ENCODE measurements at places on chromosomes 16 and 17.
A peak's percentile ranks its signal among the peaks of the same experiment; 100 is the strongest.

DNA sequence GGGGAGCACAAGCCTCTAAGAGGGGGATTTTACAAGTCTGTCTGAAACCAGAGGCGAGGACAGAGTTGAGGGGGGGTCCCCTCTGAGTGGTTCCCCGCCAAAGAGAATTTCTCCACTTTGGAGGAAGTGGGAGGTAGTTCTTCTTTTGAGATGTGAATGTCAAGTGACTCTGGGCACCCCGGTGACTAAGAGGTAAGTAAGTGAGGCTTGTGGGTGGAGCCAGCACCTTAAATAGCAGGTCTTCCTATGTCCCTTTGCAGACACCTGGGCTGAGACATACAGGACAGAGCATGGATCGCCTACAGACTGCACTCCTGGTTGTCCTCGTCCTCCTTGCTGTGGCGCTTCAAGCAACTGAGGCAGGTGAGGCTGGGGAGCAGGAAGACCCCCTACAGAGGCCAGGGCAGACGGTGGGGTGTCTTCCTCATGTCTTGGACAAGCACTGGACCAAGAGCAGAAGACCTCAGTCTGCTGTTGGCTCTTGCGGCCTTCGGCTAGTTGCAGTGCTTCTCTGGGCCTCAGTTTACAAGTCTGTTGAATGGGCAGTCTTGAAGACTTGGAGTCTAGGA lies at the start of gene CCL22:
Gene CCL22 (plus strand): TSS at position 257 of the 569 bp plus-strand sequence. CDS start 34 bp downstream, at position 291.
- DNase-seq: peak; percentile 44

DNA sequence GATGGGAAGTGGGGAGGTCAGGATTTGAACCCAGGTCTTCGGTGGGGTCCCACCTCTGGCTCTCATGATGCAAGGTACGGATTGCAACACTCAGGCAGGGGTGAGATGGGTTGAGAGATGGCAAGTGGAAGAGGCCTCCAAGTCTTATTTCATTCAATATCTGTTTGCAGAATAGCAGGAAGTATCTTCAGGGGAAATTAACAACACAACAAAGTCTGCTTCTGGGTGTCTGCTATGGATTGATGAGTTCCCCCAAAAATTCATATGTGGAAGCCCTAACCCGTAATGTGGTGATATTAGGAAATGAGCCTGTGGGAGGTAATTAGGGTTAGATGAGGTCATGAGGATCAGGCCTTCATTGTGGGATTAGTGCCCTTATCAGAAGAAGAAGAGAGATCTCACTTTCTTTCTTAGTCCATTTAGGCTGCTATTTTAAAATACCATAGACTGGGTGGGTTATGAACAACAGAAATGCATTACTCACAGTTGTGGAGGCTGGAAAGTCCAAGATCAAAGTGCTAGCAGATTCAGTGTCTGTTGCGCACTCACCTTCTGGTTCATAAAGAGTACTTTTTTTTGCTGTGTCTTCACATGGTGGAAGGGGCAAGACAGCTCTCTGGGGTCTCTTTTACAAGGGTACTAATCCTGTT lies 4.4 kb upstream of the CD300H start:
- DNase-seq: no peak

DNA sequence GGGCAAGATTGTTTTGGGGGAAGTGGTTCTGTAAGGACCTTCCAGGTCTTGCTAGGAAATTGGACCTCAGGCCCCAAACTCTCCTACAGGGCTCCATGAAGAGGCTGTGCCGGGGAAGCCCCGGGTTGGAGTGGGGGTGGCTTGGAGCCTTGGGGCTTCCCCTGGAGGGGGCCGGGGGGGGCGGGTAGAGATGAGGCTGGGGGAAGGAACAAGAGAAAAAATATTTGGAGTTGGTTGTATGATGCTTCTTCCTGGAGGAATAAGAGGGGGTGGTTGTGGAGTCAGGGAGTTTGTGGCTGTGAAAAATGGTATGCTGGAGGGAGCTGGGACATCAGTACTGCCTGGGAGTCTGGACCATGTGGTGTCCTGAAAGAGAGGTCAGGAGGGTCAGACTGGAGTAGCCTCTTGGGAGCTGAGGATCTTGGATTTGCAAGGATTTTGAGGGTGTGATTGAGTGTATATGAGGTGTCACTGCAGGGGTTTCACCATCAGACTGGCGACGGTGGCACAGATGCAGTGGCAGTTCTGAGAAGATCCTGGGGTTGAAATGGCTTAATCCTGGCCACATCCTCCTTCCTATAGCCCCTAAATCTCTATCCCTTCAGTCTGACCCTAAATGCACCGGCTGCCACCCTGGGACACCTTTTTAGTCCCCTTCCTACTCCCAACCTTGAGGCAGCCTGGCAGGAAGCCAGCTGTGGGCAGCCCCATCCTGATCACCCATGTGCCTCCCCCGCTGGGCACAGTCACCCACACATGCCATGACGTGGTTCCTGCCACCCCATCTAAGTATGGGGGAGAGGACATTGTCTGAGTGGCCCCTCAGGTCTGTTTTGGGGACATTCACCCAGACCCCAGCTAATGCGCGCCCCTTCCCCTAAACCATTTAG lies 10.9 kb downstream of the RARA start:
- no peak for DNase-seq

- no peak for DNase-seq
Observed at GRCh38 chr17:34166352-34166751, 88.7 kb upstream of the CCL2 start.

GRCh38 chr16:11400076-11400475 lies 54.8 kb downstream of the RMI2 start:
- DNase-seq: no peak

- DNase-seq: peak; percentile 32
Observed at GRCh38 chr17:68613739-68614298, 12.7 kb upstream of the FAM20A start.

DNA sequence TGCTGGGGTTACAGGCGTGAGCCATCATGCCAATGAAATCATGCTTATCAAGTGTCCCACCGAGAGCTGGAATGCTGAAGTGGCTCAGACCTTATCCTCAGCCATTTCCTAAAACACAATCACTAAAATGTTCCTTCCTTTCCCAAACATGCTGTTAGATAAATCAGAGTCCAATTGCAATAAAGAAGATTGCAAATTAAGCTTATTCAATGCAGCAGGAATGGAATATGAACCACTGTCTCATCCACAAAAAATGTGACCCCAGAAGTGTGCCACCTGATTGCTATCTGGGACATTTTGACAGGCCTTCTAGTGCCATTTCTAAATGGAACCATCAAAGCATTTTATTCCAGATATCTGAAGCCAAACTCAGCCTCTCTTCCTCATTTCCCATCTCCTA lies 205.5 kb upstream of the CDH11 start:
- DNase-seq: no peak

DNA sequence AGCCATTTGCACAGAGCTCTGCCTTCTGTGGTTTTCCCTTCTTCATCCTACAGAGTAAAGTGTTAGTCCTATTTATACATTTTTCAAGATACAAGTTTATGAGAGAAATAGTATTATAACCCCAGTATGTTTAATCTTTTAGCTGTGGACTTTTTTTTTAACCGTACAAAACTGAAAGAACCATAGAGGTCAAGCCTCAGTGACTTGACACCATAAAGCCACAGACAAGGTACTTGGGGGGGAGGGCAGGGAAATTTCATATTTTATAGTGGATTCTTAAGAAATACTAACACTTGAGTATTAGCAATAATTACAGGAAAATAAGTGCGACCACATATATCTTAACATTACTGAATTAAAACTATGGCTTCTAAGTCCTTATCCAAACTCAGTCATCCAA lies 17.0 kb upstream of the RAB11FIP4 start:
- no peak for DNase-seq

GRCh38 chr17:11882716-11883115 lies 114.6 kb downstream of the ZNF18 start:
- no peak for DNase-seq

DNA sequence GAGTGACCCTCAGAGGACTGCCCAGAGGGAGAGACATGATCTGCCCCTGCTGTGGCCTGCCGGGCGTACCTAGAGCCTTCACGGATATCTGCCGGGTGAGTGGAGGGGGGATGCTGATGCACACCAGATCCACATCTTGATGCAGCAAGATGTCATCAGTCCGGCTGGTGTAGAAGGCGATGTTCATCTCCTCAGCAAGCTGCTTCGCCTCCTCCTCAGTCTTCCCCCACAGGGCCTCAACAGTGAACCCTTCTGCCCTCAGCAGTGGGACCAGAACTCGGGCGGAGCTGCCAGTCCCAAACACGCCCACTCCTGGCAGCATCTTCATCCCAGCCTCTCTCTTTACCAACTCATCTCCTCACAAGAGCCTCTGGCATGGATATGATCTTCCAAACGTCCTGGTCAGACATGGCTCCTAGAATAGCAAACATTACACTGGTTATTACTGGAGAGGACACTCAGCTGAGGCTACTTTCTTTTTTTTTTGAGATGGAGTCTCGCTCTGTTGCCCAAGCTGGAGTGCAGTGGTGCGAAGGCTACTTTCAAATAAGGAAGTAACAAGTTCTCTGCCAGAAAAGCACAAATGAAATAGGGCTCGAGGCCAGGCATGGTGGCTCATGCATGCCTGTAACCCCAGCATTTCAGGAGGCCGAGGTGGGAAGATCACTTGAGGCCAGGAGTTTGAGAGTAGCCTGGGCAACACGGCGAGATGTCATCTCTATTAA lies 18.9 kb downstream of the C16orf86 start:
- no peak for DNase-seq

DNA sequence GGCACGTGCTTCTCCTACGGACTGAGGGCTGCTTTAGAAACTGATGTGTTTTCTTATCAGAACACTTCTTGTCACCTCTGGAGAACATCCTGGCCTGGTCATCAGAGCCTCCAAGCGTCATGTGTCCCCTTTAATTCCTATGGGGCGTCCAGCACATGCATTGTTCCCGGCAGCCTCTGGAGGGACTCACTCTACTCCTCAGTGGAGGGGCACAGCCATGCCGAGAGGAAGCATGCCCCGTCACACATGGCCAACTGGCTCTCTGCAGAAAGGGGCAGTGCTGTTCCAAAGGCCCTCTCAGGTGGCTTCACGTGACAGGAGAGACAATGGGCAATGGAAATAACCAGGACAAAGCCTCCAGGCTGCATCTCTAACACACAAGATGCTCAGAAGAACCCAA lies 31.8 kb downstream of the CDRT15L2 start:
- no peak for DNase-seq

DNA sequence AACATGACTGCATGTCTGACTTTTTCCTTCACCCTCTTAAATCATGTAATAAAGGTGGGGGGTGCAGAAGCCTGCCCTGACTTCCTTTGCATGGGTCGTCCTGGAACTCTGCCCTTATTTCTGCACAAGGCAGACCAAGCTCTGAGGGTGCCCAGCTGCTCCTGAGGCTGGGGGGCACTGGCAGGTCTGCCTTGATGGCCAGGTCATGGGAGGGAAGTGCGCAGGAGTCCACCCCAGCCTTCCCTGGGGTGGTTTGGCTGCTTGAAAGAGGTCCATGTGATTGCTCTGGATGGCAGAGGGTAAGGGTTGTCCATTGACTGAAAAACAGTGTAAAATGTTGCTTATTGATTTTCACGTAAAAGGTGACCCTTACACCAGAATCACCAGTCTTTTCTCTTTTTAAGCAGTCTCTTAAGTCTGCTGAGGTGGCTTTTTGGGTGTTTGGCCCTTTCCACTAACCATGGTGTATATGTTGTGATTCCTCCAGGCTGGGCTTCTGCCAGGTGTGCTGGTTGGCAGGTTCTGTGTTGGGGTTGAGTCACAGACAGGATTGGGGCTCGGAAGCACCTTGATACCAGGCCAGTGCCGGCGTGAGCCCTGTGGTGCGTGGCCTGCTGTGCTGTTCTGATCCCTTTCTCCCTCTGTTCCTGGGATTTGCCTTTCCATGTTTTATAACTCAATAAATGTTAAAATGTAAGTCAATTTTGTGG lies 19.4 kb downstream of the DHX38 start:
- DNase-seq: no peak

- DNase-seq: peak; percentile 49
Observed at GRCh38 chr17:6639586-6640535, 650 bp downstream of the KIAA0753 start.

DNA sequence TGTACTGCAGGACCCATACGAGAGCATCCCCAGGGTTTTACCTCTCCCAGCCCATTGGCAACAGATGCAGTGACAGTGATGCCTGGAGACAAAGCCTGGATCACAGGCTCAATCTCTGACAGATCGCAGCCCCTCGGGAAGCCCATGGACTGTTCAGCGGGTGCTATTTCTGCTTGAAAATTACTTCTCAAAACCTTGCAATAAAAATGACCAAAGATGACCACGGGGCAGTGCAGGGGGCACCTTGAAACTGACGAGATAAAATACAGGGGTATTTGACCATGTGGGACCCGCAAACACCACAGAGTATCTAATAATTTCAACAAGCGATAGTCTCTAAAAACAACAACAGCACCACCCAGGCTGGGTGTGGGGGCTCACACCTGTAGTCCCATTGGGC lies 118.3 kb downstream of the C16orf95 start:
- no peak for DNase-seq

GRCh38 chr16:22183901-22184614 lies 21.8 kb downstream of the SDR42E2 start:
- DNase-seq: no peak

DNA sequence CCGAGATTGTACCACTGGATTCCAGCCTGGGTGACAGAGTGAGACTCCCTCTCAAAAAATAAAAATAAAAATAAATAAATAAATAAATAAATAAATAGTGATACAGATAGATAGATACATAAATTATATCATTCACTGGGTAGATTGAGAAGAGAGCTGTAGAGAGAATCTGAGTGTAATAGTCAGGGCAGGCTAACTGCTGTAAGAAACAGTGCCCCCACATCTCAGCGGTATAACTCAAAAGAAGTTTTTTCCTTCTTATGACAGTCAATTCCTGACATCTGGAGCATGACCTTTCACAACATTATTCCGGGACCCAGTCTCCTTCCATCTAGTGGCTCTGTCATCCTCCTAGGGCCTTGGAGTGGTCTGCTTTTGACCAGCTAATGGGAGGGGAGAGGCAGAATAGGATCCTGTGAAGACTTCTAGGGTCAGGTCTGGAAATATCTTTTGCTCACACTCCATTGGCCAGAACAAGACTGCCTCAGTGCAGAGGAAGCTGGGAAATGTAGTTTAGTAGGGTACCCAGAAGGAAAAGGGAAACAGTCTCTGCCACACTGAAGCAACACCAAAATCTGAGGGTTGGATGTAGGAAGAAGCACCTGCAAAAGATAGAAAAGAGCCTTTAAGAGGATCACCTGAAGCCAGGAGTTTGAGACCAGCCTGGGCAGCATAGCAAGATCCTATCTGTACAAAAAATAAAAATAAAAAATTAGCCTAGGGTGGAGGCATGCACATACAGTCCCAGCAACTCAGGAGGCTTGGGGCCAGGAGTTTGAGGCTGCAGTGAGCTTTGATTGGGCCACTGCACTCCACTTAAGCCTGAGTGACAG lies 3.0 kb upstream of the QPRT start:
- DNase-seq: no peak

GRCh38 chr16:68387301-68387700 lies 61.0 kb downstream of the SMPD3 start:
- DNase-seq: no peak

DNA sequence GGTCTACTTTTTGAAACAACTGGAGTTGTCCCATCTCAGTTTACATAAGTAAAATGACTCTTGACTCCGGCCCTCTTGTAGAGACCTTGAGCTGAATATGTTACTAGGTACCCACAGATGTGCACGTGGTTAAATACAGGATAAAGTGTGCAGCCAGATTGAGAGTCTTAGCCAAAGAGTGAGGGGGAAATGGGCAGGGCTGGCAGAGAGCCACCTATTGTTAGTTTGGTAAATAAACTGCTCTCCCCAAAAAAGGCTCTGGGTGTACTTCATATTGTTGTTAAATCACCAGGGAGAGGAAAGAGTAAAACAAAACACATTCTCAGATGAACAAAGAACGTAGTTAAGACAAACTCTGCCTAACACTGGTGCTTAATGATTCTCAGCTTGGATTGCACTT lies 20.3 kb downstream of the G6PC1 start:
- DNase-seq: no peak

GRCh38 chr16:50626868-50627267 lies 54.2 kb downstream of the SNX20 start:
- no peak for DNase-seq

GRCh38 chr16:28003923-28004322 lies 59.6 kb downstream of the GSG1L start:
- no peak for DNase-seq

Data from stimulated activated naive CD8-positive, alpha-beta T cell treated with anti-CD3 and anti-CD28 coated beads, Interleukin-15, amount 100 ng/mL, for 72 hours (primary cell).